Liver (tissue), 10 donors: ENCODE measurements at places on chromosomes 13 and 19.

DNA sequence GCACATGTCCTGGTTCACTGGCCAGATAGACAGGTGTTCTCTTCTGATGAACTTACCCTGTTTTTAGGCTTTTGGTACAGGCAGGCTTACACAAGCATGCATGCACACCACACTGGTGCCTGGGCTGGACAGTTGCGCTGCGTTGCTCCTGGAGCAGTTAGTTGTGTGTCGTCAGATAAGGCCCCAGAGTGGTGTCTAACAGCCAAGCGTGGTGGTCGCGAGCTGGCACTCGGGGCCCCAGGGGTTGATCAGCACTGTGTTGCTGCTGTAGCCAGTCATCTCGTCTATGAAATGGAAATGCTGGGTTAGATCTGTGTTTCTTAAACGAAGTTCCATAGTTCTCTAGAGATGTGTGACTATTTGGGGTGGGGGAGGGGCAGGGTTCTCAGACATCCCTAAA is 24.6 kb upstream of the TEX29 start:
- DNase-seq, result no peak

GRCh38 chr13:20369886-20370361 is 137.8 kb upstream of the GJB6 start:
- DNase-seq, result no peak

DNA sequence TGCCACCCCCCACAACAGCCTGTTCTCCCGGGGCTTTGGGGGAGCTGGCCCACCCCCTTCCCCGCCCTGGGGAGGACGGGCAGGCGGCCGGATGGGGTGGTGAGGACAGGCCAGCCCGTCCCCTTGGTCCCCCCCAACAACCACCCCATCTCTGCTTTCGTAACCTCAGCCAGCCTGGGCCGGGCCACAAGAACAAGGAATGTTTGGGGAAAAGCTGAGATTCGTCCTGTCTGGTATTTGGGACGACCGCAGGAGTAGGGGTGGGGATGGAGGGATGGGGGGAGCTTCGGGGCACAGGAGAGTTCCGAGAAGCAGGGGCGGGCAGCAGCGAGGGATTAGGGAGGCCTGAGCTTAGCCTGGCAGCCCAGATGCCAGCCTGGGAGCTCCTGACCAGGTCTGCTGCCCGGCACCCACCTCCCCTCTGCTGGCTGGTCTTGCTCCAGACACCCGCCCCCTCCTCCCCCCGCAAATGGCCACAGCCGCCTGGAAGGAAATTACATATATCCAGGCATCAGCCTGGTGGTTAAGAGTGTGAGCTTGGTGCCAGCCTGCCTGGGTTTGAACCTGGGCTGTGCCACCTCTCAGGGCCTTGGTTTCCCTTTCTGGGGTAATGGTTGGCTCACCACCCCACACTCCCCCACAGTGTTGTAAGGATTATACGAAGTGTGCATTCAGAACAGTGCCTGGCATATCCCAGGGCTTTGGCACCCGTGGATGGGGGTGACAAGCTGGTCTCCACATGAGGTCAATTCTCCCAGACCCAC is at the start of gene PODNL1:
PODNL1 (minus strand) TSS at position 117 of the 764 bp plus-strand sequence. CDS start 236 bp downstream, outside the sequence.
- DNase-seq, result no peak

DNA sequence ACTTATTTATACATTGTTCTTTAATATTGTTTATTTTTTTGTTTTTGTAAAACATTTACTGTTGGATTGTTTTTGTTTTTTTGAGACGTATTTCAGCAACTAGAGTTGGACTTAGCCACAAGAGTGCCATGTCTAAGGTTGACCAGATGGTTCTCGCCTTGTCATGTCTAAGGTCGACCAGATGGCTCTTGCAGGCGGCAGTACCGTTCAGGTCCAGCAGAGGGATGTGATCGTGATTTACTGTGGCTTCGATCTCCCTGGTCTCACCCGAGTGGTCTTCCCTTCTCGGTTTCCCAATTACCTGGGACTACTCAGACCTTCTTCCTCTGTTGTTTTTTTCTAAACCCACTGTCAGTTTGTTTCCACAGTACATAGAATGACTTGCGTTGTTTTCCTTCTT is 1438.6 kb downstream of the UQCRFS1 start:
- no peak for DNase-seq

DNA sequence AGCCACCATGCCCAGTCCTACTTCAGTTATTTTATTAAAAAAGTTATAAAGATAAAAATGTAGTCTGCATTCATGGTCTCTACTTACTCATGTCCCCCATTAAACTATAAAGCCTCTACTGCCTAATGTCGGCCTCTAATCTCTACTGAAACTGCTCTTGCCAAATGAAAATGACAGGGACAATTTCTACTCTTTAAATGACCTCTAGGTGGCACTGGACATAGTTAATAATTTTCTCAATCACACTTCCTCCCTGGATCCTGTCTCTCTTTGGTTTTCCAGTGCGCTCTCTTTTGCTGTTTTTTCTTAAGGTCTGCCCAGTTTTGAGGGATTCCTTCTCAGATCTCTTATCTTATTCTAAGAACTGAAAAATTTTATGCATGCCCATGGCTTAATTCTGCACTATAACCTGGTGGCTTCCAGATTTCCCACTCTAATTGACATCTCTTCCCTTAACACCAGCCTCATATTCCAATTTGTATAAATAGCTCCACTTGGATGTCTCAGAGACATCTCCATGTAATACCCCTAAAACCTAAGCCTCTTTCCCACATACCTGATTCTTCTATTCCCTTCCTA is 54.3 kb downstream of the MTMR6 start:
- no peak for DNase-seq

GRCh38 chr13:80555796-80556678 is 215.1 kb upstream of the SPRY2 start:
- no peak for DNase-seq
